ENCODE measurements at places on chromosomes 2 and 18.

GRCh38 chr2:115389024-115389423, 946.6 kb downstream of the DPP10 start:
- no peak for DNase-seq

- no peak for DNase-seq
Observed at GRCh38 chr2:71611247-71611646, 157.9 kb downstream of the DYSF start.

GRCh38 chr2:133792223-133792622, 224.0 kb upstream of the NCKAP5 start:
- no peak for DNase-seq

DNA sequence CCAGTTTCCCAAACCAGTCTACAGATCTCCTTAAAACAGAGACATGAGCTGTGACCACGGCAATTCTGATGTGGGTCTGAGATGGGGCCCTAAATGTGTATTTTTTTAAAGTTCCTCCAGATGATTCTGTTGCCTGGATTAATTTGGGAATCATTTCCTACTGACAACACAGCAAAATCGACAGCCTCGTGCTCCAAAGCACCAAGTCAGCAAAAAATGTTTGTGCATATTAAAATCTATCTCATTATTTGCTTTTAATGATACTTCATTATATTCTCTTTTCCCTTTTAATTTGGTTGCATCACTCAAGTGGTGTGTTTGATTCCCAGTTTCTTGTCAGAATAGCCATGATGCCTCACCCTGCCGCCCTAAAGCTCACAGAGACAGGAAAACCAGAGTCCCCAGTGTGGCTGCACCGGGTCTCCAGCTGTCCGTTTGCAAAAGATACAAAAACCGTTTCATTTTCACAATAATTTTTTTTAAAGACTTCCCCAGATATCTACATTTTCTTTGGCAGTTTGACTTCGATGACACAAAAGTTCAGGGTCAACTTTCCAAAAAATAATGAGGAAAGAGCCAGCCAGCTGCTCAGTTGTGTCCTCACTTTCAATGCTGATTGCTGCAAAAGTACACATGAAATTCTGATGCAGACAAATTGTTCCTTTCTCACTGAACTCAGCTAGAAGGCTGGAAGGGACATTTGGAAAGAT, 443.2 kb upstream of the ID2 start:
- no peak for DNase-seq

GRCh38 chr2:118183381-118183780, 95.1 kb downstream of the INSIG2 start:
- DNase-seq, result no peak

DNA sequence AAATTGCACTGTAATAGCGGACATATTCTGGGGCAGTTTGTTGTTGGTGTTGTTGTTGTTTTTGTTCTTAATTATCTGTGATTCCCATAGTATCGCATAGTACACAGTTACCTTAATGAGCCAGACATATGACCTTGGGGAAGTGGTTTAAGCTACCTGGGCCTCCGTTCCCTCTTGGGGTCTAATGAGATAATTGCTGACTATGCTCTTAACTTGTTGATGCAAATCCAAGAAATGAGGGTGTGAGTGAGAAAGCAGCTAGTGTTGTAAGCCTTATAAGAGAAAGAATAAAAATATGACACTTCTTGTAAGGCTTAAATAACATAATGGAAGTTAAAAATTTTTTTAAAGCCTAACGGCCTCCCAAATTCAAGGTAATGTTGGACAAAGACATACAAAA, 7.1 kb downstream of the NMI start:
- no peak for DNase-seq

DNA sequence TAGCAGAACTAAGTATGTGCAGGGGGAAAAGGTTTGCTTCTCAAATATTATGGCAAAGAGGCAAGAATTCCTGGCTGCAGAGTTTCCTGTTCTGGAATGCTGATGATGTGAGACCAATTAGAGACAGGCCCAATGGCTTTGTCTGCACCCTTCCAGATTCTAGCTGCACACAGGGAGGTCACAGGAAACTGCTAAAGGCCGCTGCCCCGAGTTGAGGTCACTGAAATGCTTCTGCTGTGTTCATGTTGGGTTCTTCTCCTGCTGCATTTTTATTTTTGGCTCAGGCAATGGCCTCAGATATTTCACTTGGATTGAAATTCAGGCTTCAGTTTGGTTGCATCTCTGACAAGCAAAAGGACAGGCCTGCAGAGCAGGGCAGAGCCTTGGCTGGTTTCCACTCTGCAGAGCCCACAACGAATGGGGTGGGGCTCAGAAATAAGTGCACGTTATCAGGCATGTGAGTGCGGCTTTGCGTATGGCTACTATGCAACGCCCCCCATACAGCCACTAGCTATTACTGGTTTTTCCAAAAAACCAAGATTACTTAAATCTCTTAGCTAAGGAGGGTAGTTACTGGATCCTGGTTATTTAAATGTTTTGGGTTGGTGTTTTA, 66.9 kb upstream of the FZD5 start:
- no peak for DNase-seq

DNA sequence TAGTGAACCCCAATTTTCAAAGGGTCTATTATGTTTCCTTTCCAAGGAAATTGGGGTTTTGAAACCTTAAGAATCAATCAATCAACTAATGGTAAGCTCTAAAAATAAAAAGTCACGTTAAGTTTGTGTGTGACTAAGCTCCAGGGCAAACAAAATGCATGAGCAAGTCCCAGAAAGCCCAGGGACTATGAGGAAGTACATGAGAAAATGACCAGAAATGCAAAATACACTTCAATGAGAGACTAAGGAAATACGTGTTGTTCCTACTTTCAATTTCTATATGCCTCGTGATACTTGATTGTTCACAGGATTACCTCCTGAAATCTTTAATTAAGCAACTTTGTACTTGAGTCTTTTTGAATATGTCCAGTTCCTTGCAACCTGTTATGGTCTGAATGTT, 684.4 kb upstream of the SYT4 start:
- DNase-seq, result no peak

GRCh38 chr2:55550368-55551102, 31.0 kb downstream of the CFAP36 start:
- DNase-seq, result no peak

- no peak for DNase-seq
Observed at GRCh38 chr2:173750353-173750801, 214.8 kb downstream of the SP3 start.

- no peak for DNase-seq
Observed at GRCh38 chr2:84212611-84213314, 246.3 kb downstream of the SUCLG1 start.

- peak; percentile 59 for DNase-seq
Observed at GRCh38 chr2:113117541-113118262, 9.7 kb upstream of the IL1RN start.

DNA sequence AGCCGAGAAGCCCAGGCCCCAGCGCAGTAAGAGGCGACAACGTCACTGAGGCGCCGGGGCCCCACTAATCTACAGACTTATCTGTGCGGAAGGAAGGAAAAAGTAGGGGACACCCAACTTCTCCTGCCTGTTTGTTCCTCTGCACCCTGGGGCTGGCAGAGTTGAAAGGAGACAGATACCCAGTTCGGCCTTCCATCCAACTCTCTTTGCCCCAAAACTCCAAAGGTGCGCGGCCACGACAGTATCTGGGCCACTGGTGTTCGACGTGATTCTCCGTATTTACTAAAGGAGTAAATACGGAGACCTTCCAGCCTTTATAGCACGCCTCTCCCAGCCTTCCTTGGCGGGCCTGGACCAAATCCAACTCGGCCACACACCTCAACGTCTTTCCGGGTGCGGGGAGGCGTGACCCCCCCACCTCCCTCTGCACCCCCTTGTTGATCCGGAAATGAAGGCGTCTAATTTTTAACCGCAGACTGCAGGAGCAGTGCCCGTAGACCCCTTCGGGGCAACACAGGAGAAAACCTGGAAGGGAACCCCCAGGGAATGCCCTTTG, 1.6 kb downstream of the SMAD7 start:
- no peak for DNase-seq

DNA sequence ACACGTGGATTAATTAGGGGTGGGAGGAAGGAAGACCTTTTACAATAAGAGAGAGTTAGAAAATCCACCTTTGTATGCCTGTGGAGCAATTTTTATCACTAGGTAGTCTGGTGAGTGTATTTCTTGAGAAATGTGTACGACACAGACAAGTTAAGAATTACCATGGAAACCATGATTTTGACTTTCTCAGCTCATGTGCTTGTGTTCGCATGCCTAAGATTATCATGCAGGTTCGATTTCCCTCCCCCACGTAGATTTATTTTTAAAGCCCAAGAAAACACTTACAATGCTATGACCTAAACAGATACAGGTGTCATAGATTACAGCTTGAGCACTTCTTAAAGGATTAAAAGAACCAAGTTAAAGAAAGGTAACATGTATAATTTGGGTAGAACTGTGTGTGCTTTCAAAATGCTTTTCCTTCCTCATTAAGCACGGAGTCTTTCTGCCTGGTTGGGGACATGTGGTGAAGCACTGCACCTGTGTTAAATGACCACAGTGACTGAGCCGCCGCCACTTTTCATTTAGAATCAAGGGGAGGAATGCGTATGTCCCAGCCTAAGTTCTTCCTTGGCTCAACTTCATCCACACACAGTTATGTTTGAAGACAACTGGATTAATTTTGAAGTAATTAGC, 16.6 kb downstream of the SERTAD2 start:
- DNase-seq, result no peak

GRCh38 chr2:100813527-100813926, 6.4 kb upstream of the NPAS2 start:
- no peak for DNase-seq

- DNase-seq, result no peak
Observed at GRCh38 chr2:237236188-237236587, 150.5 kb downstream of the COPS8 start.

GRCh38 chr2:208619993-208620392, 213.4 kb downstream of the PTH2R start:
- no peak for DNase-seq

DNA sequence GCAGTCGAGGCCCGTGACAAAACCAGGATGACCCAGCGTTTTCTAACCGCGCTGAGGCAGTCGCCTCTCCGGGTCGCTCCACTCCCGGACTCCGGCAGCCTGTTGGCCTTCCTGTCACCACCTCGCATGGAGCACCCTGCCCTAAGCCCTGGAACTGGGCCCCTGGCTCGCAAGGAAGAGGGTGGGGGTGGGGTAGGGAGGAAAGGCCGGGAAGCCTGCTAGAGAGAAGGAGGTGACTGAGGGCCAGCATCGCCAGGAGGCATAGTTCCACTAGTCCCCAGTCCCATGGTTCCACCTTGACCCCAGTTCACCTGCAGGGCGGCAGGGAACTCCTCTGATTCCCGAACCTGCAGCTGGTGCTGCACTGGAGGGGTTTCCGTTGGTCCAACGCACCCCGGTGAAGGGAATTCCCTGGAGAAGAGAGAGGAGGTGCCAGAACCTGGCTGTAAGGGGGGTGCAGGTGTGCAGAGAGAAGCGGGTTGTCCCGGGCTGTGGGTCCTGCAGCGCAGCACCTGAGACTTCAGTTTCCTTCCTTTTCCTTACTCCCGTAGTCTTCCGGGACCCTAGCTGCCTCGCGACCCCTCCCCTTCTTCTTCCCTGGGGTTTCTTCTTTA, 11.8 kb upstream of the EN1 start:
- DNase-seq, result no peak

DNA sequence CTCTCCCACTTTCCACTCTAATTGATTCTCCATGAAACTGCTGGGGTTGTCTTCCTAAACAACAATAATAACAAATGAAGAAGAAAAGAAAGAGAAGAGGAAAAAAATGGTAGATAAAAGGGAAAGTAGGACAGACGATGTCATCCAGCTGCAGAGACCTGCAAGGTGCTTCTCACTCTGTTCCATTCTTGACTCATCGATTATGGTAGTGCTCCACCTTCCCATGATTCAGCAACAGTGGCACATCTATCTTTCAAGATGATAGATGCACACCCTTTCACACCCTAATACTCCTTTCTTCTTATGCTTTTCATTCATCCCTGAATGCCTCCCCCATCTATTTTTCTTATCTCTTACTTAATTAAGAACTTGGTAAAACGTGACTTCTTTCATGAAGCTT, 610.2 kb downstream of the NR4A2 start:
- DNase-seq, result no peak

DNA sequence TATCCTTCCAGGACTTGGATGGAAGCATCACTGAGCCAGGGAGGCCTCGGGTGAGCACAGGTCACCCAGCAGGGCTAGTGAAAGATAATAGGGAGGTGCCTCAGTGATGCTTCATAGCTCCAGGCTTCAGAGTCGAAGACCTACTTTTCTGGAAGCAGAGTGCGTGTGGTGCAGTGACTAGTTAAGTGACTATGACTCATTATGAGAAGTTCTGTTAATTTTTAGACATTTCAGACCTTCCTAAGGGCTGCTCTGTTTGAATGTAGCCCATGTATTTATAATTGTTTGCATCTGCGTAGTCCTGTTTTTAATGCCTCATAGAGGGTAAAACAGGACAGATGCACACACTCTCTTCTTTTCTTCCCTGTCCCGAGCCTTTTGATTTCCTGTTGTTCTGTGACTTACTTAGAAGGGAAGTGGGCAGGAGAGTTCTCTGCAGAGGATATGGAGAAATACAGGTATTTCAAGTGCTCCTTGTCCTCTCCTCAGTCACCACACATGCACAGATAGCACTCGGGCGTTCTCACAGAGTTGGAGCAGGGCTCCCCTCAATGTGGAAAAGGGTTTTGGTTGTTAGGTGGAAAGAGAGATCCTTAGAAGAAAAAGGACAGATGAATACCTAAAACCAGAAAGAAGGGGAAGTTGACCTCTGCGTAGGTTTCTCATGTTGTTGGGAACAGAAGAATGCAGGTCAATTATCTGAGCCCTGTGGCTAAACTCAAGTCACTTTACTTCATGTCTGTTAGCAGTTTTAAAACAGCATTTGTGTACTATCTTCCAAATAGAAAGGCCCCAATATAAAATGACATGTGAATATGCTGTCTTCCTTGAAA, 34.7 kb downstream of the RALB start:
- no peak for DNase-seq

DNA sequence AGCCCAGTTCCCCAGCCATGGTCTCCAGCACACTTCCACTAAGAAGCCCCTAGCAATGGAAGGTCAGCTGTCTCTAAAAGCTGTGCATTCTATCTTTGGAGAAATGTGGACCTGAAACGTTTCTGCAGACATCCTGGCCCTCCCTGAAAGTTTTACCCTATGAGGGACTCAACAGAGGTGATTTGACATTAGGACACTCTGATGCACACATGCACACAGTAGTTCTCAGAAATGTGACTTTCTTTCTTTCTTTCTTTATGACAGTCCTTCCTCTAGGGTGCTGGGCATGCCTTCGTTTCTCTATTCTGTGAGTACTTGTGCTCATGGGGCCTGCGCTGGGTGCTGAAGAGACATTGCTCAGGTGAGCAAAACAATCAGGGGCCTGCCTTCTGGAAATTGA, 857.3 kb downstream of the RNF144A start:
- DNase-seq, result no peak

Measured in stimulated activated CD8-positive, alpha-beta memory T cell treated with anti-CD3 and anti-CD28 coated beads, Interleukin-2, amount 100 ng/mL, for 48 hours (primary cell).